ENCODE measurements at places on chromosomes 3 and 15. TPM values are rescaled to one million over a fixed set of nuclear protein-coding genes. Genes with fewer than 3 reads are reported as not detected.

The MEIS2 gene
- 50.3 TPM for total RNA-seq

The IGSF10 gene
- under 0.01 TPM for total RNA-seq

The UROC1 gene
- not detected for total RNA-seq

The CFAP91 gene
- total RNA-seq: not detected

The LRRIQ4 gene
- not detected for total RNA-seq

The RARRES1 gene
- 1.9 TPM for total RNA-seq

The EFCC1 gene
- total RNA-seq: not detected

The TMEM158 gene
- 3.3 TPM for total RNA-seq

The WDR48 gene
- total RNA-seq: 68.6 TPM

The MORC1 gene
- total RNA-seq: not detected

The TNNC1 gene
- 1.3 TPM for total RNA-seq

The CNTN3 gene
- 3.6 TPM for total RNA-seq

The MOBP gene
- total RNA-seq: not detected

The IMPG2 gene
- total RNA-seq: 0.18 TPM

The SPINT1 gene
- 0.56 TPM for total RNA-seq

The RLBP1 gene
- not detected for total RNA-seq

The NTRK3 gene
- under 0.01 TPM for total RNA-seq

The RPN1 gene
- total RNA-seq: 592 TPM

The GASK1A gene
- total RNA-seq: 0.18 TPM

The PAQR5 gene
- total RNA-seq: 2.7 TPM
